ENCODE measurements at places on chromosomes 1 and 21.
A peak's percentile ranks its signal among the peaks of the same experiment; 100 is the strongest.

- ATAC-seq = no peak
Measured at GRCh38 chr1:19353596-19353995, 41.5 kb downstream of the SLC66A1 start.

GRCh38 chr1:50967416-50968157 is 2.5 kb upstream of the CDKN2C start:
- ATAC-seq = no peak

- ATAC-seq = no peak
Measured at GRCh38 chr1:92583821-92584760, 97.4 kb upstream of the GFI1 start.

DNA sequence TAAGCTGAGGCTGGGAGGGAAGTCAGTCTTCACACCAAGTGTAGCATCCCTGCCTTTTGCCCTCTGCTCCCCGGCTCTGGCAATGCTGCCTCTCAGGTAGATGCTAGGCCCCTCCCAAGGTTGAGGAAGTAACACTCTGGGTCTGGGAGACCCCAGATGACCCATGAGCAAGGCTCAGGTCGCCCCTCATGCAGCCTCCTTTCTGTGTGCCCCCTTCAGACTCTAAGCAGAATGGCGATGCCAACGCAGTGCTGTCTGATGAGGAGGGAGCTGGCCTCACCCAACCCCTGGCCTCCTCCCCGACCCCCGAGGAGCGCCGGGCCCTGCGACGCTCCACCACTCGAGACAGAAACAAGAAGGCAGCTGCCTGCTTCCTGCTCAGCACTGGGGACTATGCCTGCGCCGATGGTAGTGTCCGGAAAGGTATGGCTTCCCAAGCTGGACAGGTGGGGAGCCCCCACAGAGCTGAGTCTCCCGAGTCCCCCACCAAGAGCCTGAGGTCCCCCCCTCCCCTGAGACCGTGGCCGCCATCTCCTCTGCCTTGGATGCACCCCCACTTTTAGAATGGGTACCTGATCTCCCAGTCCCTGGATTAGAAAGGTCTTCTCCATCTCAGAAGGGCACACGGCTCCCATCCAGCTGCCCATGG is 15.8 kb downstream of the KCNC4 start:
- no peak for ATAC-seq

DNA sequence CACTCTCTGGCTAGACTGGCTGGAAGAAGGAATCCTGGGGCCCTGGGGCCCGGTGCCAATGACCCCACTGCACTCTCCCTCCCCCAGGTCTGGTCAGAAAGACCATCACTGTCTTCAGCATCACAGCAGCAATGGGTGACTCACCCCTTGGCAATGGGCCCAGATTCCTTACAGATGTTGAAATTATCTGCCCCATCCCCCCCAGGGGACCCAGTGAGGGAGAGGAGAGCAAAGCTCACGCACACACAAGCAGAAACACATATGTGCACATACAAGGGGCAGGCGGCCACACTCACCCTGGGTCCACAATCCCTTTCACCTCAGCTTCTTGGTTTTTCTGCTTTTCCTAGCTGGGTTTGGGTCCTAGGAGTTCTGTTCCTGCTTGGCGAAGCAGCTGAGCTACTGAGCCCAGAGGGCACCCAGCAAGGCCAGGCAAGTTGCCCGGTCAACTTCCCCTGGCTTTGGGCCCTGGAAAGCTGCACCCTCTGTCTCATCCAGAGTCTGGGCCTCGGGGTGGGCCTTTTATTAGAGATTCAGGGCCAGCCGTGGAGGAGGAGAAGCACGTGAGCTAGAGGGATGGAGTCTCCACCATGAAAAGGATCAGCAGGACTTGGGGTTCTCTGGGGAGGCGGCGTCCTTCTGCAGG is 2.6 kb downstream of the COL16A1 start:
- peak; percentile 77 for ATAC-seq

DNA sequence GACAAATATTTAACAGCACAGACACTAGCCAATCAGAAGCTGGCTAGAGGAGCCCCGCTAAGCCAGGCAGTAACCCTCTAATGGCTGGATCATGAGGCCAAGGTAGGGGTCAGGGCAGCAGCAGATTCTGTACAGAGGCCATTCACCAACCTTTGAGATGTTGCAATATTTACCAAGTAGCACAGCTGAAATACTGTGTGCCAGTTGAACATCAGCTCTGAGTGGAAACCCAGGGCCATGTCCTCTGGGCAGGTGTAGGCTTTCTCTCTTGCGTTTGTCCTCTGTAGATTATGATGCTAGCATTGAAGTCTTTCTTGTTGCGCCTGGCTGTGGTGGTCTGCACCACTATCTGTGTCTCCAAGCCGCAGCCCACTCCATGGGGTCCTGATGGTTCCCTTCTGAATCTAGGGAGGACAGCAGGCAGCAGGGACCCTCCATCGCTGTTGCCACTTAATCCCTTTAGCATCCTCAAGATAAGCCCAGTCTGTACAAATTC is 2.5 kb upstream of the COG2 start:
- ATAC-seq = no peak

- ATAC-seq = no peak
Measured at GRCh38 chr1:159921251-159921650, 4.1 kb downstream of the TAGLN2 start.

- ATAC-seq = no peak
Measured at GRCh38 chr1:15381805-15382204, 27.9 kb upstream of the EFHD2 start.

DNA sequence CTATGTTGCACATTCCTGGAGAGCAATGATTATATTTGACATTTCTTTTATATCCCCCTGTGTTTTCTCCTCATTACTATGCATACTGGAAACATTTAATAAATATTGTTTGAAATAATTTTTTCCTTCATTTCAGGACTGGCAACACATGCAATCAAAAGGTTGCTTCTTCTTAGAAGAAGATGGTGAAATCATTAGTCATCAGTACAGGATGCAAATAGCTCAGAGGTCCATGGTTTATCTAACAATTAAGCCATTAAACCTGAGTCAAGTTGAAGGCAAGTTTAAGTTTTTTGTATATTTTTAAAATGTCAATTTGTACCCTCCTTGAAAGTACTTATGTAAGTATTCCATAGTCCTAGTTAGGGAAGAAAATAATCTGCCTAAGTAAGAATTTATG is 22.5 kb downstream of the EFCAB7 start:
- ATAC-seq = no peak

GRCh38 chr1:222624214-222624613 is 6.3 kb downstream of the MIA3 start:
- ATAC-seq = no peak

- ATAC-seq = no peak
Measured at GRCh38 chr1:178639326-178639725, 85.7 kb upstream of the RALGPS2 start.

DNA sequence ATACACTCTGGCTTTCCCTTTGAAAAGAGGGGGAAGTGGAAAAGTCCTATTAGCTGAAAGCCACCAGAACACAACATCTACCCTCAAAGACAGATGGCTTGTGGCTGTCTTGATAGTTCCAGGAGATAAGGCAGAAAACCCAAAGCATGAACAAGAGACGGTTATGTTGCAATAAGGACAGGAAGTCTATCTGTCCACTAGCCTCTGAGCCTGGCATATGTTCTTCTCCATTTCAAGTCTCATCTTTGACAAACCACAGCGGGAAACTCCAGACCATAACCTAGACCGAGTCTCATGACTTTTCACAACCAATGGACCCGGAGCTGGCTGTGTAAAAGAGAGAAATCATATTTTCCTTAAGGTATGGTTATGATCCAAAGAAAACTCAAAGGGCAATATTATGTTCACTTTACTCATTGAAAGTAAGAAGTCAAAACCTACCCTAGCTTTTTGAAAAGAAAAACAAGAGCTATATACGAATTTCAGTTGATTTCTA is 33.8 kb downstream of the DUSP10 start:
- ATAC-seq = peak; percentile 43
